ENCODE measurements at places on chromosomes 4 and X.

- no peak for DNase-seq
Observed at GRCh38 chr4:155964016-155964891, 10.6 kb upstream of the CTSO start.

- DNase-seq, result no peak
Observed at GRCh38 chr4:4666187-4666586, 124.3 kb upstream of the STX18 start.

- no peak for DNase-seq
Observed at GRCh38 chrX:40054793-40055192, 43.0 kb downstream of the BCOR start.

DNA sequence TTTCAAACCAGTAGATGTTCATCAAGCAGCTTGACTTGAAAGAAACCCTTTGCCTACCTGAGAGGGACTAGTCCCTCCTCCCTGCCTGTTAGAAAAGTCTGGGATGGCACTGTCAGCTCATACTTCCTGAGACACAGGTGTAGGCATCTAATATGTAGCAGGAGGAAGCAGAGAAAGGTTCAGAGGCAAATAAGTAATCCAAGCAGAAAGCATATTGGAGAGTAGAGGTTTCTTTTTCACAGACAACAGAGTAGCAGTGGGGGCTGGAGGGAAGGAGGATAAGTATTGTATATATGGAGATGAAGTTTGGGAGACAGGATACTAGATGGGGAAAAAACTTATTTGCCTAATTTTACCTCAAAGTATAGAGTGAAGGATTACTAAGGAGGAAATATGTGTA lies 81.5 kb downstream of the FNIP2 start:
- no peak for DNase-seq

DNA sequence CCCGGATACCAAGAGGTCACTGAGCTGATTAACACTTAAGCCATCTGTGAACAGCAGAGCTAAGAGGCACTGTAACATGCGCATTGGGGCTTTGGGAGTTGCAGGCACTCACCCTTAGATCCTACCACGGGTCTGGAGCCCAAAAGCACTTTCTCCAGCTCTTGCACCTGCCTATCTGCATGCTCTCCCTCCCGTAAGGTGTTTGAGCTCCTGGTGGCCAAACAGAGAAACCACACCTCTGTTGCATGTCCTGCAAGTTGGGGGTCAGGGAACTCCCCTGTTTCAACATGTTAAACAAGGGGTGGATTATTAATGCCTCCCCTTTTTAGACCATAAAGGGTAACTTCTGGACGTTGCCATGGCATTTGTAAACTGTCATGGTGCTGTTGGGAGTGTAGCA lies 49.8 kb downstream of the GYPA start:
- DNase-seq, result no peak

DNA sequence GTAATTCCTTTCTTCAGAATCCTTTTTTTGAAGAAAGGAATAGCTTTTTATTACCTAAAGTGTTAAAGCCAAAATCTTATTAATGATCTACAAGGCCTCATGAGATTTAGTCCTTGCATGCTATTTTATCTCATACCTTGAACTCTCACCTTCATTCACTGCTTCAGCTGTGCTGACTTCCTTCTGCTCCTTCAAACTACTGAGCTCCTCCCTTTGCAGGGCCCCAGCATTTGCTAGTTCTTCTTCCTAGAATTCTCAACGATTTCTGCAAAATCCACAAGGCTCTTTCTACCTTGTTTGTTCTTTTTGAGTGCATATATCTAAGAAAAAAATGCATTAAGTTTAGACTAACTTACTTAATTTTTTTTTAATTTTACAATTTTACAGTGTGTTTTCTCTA lies 619.5 kb downstream of the EPHA5 start:
- no peak for DNase-seq

DNA sequence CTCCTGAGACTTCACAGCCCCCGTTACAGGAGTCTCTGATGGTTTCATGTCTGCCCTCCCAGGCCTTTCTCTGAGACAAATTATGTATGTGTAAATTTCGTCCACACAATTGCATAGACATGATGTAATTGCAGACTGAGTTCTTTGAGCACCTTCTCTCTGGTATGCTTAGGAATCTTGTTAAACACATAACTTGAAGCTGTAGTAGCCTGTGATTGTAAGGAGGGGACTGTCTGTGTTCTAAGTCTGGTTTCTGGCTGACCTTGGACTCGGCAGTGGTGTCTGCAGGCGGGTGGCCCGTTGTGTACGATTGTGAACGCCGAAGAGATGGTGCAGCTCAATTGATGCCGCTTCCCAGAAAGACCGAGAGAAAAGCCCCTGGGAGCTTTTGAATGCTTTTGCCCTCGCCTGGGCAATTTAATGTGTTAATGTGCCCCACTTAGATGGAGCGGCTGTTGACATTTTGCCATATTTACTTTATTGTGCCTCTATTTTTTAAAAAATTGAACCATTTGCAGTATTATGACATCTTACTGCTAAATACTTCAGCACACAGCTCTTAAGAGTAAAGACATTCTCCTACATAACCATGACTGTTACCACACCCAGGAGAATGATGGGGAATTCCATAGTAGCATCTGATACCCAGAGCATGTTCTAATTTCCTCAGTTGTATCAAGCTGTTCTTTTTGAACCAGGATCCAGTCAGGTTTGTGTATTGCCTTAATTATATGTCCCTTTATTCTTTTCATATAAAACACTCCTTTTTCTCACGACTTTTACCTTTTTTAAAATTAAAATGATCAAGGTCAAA lies 58.4 kb upstream of the TADA2B start:
- no peak for DNase-seq

- DNase-seq, result peak; percentile 3
Observed at GRCh38 chrX:104112326-104112951, at the start of gene ZCCHC18. Gene ZCCHC18 (plus strand): TSS chrX:104112523. CDS start chrX:104114112, 1,589 bp downstream.

- no peak for DNase-seq
Observed at GRCh38 chrX:2445662-2446623, 54.8 kb downstream of the DHRSX start.

DNA sequence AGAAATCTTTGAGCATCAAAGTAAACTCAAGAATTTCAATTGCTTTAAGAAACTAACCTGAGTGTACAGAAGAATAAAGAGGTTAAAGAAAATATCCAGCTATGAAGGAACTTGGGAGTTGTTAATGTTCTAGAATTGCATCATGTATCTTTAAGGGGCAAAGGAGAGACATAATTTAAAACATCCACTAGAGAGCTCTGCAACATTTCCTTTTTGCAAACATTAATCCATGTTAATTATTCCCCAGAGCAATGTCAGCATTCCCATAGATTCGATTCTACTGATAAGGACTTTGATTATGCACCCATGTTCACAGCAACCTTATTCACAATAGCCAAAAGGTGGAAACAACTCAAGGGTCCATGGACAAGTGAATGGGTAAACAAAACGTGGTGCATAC lies 80.2 kb upstream of the SORBS2 start:
- DNase-seq, result no peak

DNA sequence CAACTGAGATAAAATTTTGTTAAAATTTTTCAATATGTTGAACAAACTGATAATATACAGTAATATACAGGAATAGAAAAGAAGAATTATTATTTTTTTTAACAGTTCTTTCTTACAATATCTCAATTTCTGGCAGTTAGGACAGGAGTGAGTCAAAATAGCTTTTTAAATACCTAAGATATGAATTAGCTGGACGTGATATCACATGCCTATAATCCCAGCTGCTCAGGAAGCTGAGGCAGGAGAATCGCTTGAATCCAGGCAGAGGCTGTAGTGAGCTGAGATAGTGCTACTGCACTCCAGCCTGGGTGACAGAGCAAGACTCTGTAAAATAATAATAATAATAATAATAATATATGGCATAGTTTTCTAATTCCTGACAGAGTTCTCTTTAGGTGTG lies 1039.3 kb downstream of the STPG2 start:
- no peak for DNase-seq

- DNase-seq, result no peak
Observed at GRCh38 chrX:154063234-154063633, 34.3 kb downstream of the MECP2 start.

DNA sequence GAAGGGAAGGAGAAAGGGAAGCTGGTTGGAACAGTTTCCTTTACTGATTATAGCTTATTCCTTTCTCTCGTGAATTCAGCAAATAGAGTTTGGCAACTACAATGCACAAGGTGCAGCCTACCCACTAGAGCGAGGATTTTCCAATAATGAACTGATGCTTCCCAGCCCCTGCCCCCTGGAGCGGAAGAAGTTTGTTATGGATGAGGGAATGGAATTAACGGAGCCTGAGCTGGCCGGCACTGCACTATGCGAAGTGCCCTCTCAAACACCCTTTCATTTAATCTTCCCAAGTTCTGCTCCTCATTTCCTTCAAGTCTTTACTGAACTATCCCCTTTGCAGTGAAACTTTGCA lies 42.5 kb upstream of the CBR4 start:
- DNase-seq, result no peak

GRCh38 chrX:76127341-76127740 lies 45.5 kb upstream of the PBDC1 start:
- no peak for DNase-seq

Data from activated naive CD8-positive, alpha-beta T cell treated with anti-CD3 and anti-CD28 coated beads, Interleukin-2, amount 50 U/mL, for 16 hours (primary cell).